Thymus (tissue), 14 donors: ENCODE measurements at places on chromosomes 2 and 18.

GRCh38 chr2:127641846-127642507, 4.0 kb upstream of the GPR17 start:
- peak overlapping the region; percentile 93 for H3K27ac ChIP-seq
- H3K27me3 ChIP-seq, result no peaks in the 10 kb centered on the region
- peak overlapping the region; percentile 44 for H3K4me3 ChIP-seq
- H3K36me3 ChIP-seq, result peaks cover 9% of the 10 kb centered on the region
- no peak for DNase-seq

DNA sequence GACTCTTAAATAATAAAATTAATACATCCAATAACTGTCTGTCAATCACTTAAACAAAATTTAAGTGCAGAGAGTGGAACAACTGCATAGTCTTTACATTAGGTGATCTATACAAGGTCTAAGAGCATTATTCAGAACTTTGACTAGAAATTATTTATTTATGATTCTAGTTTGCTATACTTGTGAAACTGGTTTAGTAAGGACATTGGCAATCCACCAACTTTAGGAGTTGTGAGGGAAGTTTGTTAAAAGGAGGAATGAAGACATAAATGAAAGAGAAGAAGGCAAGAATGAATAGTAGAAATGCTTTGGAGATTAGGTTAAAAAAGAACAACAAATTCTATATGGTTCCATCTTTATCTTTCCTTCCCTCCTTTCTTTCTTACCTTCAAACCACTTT, 217.5 kb downstream of the GPD2 start:
- no peaks in the 10 kb centered on the region for H3K4me1 ChIP-seq
- no peak overlapping the region for H3K4me3 ChIP-seq
- H3K36me3 ChIP-seq, result no peaks in the 10 kb centered on the region
- no peaks in the 10 kb centered on the region for H3K27me3 ChIP-seq

GRCh38 chr2:224694502-224694901, 21.7 kb downstream of the CCDC195 start:
- no peak overlapping the region for H3K4me3 ChIP-seq
- no peaks in the 10 kb centered on the region for H3K4me1 ChIP-seq
- DNase-seq, result no peak
- no peaks in the 10 kb centered on the region for H3K27me3 ChIP-seq

DNA sequence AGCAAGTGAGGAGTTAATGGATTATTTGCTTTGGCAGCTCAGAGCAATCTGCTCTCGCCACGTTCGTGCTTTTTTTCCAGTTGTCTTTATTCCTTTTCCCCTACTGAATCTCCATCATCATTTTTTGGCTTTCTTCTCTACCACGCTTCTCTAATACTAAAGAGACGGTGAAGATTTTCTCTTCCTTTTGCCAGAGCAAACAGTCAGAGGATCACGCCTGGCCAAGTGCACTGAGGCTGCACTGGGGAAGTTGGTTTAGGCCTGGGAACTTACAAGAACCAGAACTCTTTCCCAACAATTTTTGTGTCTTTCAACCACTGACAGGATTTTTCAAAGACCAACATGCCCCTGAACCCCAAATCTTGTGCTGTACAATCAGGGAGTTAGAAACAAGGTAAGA, 172.3 kb downstream of the PID1 start:
- no peaks in the 10 kb centered on the region for H3K4me1 ChIP-seq
- no peaks in the 10 kb centered on the region for H3K36me3 ChIP-seq
- H3K27me3 ChIP-seq, result no peaks in the 10 kb centered on the region
- H3K27ac ChIP-seq, result no peak overlapping the region
- no peak for DNase-seq
- no peak overlapping the region for H3K4me3 ChIP-seq

GRCh38 chr2:64491426-64491825, 32.7 kb upstream of the AFTPH start:
- no peaks in the 10 kb centered on the region for H3K36me3 ChIP-seq
- no peak for DNase-seq
- H3K4me1 ChIP-seq, result peaks cover 17% of the 10 kb centered on the region
- H3K27ac ChIP-seq, result no peak overlapping the region
- no peak overlapping the region for H3K4me3 ChIP-seq

GRCh38 chr2:119247844-119248271, 24.2 kb downstream of the STEAP3 start:
- H3K27ac ChIP-seq, result no peak overlapping the region
- H3K4me3 ChIP-seq, result no peak overlapping the region
- H3K27me3 ChIP-seq, result no peaks in the 10 kb centered on the region
- no peaks in the 10 kb centered on the region for H3K4me1 ChIP-seq

- H3K4me1 ChIP-seq, result peaks cover 5% of the 10 kb centered on the region
- H3K4me3 ChIP-seq, result no peak overlapping the region
- no peaks in the 10 kb centered on the region for H3K27me3 ChIP-seq
- no peak overlapping the region for H3K27ac ChIP-seq
These were observed 4.9 kb upstream of the PHLPP1 start for GRCh38 chr18:62710417-62710816.

DNA sequence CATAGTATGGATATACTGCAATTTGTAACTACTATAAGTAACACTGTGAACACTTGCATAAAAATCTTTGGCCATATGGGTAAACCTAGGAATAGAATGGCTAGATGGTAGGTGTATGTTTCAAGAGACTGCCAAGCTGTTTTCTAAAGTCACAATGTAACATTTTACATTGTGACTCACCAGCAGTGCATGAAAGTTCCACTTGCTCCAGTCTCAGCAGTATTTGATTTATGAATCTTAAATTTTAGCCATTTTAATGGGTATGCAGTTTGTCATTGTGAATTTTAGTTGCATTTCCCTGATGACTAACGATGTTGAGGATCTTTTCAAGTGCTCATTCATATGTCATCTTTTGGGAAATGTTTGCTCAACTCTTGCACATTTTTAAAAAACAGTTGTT, 86.1 kb downstream of the FARSB start:
- H3K4me1 ChIP-seq, result no peaks in the 10 kb centered on the region
- H3K4me3 ChIP-seq, result no peak overlapping the region
- H3K27me3 ChIP-seq, result no peaks in the 10 kb centered on the region
- no peak overlapping the region for H3K27ac ChIP-seq

DNA sequence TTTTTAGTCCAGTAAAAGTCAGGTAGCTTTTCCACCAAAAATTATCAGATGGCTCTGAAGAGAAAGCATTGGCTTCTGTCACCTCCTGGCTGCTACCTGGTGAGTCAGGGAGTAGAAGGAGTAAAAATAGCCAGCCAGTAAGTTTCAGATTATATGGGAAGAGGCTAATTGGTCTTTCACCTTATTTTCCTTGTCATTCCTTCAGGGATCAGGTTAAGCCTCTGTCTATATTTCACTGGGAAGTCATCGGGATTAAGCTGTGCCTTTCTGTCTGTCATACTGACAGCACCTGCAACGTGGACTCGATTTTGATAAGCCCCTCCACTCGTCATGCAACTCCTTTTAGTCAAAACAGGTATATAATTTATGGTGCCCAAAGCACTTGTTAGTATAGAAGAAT, 380.7 kb upstream of the CELF4 start:
- no peaks in the 10 kb centered on the region for H3K27me3 ChIP-seq
- no peak for DNase-seq
- no peaks in the 10 kb centered on the region for H3K36me3 ChIP-seq
- no peak overlapping the region for H3K4me3 ChIP-seq
- no peak overlapping the region for H3K27ac ChIP-seq
- no peaks in the 10 kb centered on the region for H3K4me1 ChIP-seq
